Stimulated activated CD8-positive, alpha-beta memory T cell treated with anti-CD3 and anti-CD28 coated beads, Interleukin-7, amount 100 ng/mL, for 1 hour (primary cell): ENCODE measurements at places on chromosomes 5 and 9.

DNA sequence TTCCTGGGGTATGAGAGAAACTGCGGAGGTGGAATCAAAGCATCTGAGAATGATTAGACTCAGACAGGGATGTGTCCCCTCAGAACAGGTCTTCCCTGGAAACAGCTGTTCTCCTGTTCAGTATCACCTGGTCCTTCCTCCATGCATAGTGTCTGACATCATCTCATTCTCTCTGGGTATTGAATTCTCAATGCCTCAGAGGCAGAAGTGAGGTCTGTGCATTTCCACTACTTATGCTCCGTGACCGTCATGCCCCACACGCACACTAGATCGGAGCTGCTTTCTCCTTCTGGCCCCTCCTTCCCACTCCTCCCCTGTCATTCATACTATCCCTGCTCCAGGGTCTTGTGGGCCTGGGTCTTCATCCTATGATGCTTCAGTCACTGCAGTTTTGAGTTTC lies 61.4 kb upstream of the DAB2IP start:
- DNase-seq = no peak

- no peak for DNase-seq
Measured at GRCh38 chr5:180313677-180314505, 22.0 kb upstream of the MAPK9 start.

- no peak for DNase-seq
Measured at GRCh38 chr5:25128606-25129005, 483.8 kb upstream of the CDH10 start.

- DNase-seq = no peak
Measured at GRCh38 chr5:41527201-41527779, 16.9 kb upstream of the PLCXD3 start.

- DNase-seq = no peak
Measured at GRCh38 chr5:24643156-24643555, 1.6 kb downstream of the CDH10 start.
